A549 treated with ZK216348 at 1 μM for 4 hours (cell line): ENCODE measurements at places on chromosomes 5 and 9. TPM values are rescaled to one million over a fixed set of nuclear protein-coding genes. Genes with fewer than 3 reads are reported as not detected.

QSOX2 gene
- 21.1 to 30.5 TPM (median 28.8 TPM) in 5 replicates for total RNA-seq

BSPRY gene
- total RNA-seq = 0.06 to 0.10 TPM in 2 of 5 replicates, not detected in the others

ALDH1B1 gene
- total RNA-seq = 49.7 to 53.6 TPM (median 50.0 TPM) in 5 replicates

PCA3 gene
- total RNA-seq = not detected in 5 replicates

IRX2 gene
- 1.1 to 2.1 TPM (median 1.8 TPM) in 5 replicates for total RNA-seq

MRNIP gene
- total RNA-seq = 13.0 to 24.5 TPM (median 20.8 TPM) in 5 replicates
